ENCODE measurements at places on chromosomes 7 and 10.

GRCh38 chr10:68553138-68553537, 7.0 kb upstream of the TET1 start:
- DNase-seq: no peak

- no peak for DNase-seq
Observed at GRCh38 chr10:112336556-112337201, 37.2 kb upstream of the ACSL5 start.

- no peak for DNase-seq
Observed at GRCh38 chr10:26453850-26454249, 15.7 kb downstream of the APBB1IP start.

GRCh38 chr10:49700997-49701396, 21.5 kb downstream of the C10orf53 start:
- DNase-seq: no peak

DNA sequence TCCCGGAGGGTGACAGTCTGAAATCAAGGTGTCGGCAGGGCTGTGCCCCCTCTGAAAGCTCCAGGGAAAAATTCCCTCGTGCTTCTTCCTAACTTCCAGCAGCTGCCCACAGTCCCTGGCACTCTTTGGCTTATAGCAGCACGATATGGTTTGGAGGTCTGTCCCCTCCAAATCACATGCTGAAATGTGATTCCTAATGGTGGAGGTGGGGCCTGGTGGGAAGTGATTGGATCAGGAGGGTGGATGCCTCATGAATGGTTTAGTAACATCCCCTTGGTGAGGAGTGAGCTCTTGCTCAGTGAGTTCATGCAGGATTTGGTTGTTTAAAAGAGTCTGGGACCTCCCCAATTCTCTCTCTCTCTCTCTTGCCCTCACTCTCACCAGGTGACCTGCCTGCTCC, 51.1 kb downstream of the GPAM start:
- DNase-seq: no peak

GRCh38 chr7:6246251-6246917, 26.0 kb downstream of the CYTH3 start:
- no peak for DNase-seq

- DNase-seq: no peak
Observed at GRCh38 chr10:63267414-63268148, 134.5 kb downstream of the NRBF2 start.

- DNase-seq: no peak
Observed at GRCh38 chr7:38682606-38683005, 51.4 kb upstream of the AMPH start.

DNA sequence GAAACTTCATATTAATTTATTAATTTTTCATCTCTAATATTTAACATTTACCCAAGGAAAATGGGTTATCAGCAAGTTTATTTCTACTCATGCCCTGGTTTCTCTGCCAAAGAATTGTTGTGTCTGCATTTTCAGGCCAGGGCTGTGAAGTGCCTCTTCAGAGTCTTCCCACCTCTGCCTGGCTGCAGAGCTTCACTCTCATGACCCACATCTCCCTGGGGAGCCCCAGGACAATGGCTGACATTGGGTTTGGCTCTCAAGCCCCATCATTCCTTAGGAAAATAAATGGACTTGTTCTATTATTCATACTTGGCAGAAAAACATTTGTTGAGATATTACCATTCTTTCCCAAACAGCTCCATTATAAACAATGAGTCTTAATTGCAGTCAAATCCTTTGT, 30.3 kb downstream of the CACNA2D1 start:
- no peak for DNase-seq

DNA sequence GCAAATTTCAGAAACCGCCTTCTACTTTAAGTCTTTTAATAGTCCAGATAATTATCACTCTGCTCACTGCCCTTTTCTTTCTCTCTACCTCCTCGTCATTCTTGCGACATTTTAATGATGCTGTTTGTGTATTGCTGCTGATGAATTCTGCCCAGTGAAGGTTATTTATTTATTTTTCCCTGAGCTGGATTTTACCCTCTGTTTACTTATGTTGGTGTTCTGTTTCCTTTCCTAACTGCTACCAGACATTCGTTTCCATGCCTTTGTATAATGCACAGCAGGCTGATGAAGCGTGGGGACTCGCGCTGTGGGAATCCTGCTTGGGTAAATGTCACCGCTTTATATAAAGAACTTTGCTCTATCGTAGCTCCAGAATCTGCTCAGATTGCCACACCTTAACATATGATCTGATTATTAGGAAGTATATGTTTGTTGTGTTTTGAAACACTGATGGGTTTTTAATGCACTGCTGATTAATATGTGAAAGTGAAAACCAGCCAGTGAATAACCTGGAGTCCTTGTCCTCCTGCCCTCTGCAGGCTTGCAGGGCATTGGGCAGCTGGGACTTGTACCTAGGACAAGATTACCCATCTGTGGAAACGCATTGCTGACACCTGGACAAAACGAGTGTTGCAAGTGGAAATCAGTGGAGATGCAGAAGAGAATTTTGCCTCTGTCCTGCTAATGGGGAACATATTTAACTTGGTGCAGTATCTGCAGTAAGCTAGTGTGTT, 291.5 kb downstream of the SDK1 start:
- no peak for DNase-seq

DNA sequence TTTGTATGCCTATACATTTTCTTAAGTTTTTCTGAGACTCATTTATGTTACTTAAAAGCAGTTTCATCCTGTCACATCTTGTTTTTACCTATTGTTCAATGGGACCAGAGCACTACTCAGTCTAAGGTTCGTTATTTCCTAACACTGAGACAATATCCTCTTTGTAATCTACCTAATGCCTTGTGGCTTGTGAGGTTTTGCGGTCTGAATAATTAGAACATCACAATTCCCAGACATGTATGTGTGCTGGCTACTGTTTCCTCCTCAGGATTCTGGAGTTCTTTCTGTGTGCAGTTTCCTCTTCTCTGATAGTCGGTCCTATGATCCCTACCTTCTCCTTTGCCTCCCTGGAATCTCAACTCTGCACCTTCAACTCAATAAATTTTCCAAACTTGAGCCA, 620.2 kb downstream of the ANKRD7 start:
- DNase-seq: no peak

DNA sequence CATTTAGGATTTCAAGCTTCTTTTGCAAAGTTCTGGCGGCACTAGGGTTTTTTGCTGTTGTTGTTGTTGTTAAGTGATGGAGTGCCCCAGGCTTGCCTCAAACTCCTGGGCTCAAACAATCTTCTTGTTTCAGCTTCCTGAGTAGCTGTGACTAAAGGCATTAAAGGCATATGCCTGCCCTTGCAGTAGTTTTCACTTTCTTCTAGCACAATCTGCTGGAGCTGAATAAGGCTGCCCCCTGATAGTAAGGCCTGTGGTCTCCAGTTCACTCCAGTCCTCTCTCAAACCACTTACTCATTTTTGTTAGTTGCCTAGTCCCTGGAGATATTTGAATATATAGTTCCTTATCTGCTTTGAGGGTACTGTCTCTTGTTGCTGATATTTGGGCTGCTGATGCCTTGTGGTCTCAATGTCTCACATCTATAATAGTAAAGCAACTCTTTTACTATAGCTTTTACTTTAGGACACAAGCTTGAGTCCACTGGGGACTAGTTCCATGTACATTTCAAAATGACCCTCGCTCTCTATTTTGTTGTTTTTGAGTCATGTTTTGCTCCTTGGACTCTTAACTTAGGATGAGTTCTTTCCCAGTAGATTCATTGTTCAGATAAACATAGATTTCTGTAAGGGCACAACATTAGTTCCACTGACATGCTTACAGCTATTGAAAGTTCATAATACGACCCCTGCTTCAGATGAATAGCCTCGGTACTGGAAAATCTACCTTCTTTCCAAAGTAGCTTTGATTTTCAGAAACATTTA, 25.5 kb downstream of the PHF14 start:
- no peak for DNase-seq

- DNase-seq: no peak
Observed at GRCh38 chr10:103114876-103115275, 78.2 kb downstream of the NT5C2 start.

- no peak for DNase-seq
Observed at GRCh38 chr7:150556521-150557138, 10.6 kb upstream of the GIMAP4 start.

- no peak for DNase-seq
Observed at GRCh38 chr10:124319926-124320391, 98.8 kb downstream of the OAT start.

- DNase-seq: no peak
Observed at GRCh38 chr7:117698018-117698417, 175.2 kb downstream of the CTTNBP2 start.

DNA sequence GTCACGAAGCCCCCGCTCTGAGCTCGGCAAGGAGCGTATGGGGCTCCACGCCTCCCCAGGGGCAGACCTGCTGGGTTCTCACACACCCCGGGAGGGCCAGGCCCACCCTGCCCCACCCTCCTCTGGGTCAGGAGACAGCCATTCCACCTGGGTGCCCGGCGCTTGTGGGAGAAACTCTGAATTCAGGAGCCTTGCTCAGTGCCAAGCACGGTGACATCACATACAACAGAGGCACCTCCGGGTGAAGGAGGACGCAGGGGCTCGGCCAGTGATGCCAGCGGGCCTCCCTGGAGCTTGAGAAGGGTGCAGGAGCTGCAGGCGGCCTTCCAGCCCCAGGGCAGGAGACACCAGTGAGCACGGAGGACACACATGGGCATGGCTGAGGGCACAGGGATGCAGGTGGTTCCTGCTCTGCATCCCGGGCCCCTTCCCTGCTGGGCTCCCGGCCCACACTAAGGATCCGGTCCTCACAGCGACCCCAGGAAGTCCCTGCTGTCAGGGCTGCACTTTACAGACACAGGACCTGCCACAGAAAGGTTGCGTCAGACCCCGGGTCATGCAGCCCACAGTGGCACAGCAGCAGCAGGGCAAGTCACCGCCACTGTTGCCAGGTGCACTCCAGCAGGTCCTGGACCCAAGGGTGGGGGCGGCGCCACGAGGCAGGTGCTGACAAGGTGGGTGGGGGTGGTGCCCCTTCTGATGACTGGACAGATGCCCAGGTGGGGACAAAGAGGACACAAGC, 108.0 kb downstream of the MAD1L1 start:
- DNase-seq: no peak

DNA sequence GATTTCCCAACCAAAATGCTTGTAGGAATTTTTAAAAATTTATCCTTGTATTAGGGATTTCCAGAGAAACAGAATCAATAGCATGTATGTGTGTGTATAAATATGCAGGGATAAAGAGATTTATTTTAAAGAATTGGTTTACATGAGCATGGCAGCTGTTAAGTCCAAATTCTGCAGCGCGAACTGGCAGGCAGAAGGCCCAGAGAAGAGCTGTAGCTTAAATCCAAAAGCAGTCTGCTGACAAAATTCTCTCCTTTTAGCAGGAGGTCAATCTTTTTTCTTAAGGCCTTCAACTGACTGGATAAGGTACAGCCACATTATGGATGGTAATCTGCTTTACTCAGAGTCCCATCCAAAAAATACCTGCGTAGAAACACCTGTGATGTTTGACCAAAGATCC, 42.0 kb downstream of the PRR15 start:
- DNase-seq: no peak

DNA sequence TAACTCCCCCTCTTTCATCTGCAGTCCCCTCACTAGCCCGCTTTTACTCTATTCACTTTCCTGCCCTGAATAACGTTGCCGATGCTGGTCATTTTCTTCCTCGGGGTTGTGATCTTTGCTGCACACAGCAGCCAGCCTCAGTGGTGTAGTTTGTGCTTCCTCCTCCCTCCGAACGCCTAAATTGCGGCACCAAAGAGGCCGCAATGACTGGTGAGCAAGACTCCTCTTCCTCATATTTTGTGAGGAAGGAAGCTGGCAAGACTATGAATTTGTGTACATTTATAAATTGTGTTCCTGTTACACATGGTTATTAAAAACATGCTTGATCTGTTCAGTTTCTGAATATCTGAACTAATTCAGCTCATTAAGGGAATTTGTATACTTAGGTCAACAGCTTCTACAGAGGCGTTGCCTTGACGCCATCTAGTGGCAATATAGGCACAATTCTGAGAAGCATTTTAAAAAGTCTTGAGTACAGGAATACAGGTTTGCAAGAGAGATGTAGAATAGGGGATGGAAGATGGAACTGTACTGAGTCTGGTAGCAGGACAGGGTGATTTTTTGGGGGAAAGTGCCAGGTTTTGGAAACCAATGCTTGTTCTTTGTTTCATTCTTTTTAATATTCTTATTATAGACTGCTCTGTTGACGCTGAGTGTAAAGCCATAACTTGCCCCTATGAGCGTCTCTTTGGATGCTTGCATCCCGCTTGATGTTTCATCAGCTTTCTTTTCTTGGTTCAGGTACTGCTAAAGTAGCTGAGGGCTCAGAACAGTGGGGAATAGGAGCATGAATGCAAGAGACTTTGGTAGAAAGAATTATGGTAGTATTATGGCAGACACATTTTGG, 4.1 kb upstream of the TAS2R5 start:
- DNase-seq: no peak
